ENCODE measurements at places on chromosomes 7 and 10.

DNA sequence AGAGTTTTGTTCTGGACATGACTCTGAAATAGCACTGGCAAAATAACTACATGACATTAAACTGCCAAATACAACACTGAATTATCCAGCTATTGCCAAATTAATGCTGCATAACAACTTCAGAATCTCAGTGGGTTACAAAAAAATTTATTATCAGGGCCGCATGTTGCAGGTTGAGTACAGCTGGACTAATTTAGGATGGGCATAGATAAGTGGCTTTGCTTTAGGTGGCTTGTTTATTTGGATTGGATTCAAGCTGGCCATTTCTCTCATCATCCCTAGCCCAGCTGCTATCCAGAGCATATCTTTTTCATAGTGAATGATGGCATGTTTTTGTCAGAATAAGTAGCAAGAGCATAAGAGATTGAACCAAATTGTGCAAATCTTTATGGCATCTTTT, 1277.1 kb downstream of the REEP3 start:
- DNase-seq, result no peak

DNA sequence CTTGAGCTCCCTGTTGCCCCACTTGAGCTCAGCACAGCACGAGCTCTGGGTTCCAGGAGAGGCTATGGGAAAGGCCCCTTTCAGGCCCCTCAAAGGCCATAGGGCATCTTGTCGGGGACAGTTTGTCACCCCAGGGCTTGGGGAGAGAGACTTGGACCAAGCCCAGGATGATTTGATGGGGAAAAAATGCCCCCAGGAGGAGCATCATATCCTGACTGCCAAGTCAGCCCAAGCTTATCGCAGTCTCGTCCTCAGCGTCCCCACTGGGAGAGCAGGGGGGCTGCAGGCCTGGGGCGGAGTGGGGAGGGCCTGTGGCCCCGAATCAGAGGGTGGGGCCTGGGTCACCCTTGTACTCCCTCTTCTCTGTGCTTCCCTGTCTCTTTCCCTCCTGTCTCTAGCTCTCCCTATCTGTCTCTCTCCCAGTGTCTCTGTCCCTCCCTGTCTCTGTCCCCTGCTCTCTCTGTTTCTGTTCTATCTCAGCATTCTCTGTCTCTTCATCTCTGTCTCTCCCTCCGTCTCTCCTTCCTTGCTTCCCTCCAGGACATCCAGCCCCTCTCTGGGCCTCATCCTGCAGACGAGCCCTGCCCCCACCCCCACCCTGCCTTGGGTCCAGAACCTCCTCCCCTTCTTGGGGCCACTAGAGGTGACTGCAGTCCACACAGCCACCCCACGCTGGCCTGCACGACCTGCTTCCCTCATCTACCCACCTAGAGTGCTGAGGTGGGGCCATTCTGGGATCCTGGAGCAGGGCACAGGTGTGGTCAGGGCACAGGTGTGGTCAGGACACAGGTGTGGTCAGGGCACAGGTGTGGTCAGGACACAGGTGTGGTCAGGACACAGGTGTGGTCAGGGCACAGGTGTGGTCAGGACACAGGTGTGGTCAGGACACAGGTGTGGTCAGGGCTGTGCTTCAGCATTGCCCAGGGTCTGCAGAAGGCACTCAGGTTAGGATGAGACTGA, 17.3 kb upstream of the GRIFIN start:
- DNase-seq, result no peak

- no peak for DNase-seq
Measured at GRCh38 chr10:1284076-1284475, 227.9 kb downstream of the WDR37 start.

DNA sequence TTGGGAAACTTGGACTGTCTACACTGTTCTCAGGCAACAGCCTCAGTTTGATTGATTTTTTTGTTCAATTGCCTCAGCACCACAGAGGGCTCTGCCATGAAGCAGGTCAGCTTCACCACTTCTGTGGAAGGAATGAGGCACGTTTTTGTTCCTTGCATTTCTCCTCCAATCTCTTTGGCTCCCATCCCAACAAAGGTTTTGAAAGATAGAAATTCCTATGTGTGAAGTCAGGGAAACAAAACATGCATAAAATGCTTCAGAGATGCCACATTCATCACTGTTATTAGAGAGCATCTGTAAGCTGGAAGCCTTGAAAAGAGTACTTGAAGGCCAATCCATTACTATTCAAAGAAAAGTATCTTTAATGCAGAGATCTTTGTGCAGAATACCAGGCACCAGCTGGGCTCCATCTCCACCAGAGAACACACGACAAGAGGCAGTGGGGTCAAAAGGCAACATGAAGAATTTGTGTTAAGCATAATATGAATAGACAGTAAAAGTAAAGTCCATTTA, 249.1 kb upstream of the LYZL1 start:
- no peak for DNase-seq

- no peak for DNase-seq
Measured at GRCh38 chr7:36157527-36158320, 4.7 kb downstream of the EEPD1 start.

DNA sequence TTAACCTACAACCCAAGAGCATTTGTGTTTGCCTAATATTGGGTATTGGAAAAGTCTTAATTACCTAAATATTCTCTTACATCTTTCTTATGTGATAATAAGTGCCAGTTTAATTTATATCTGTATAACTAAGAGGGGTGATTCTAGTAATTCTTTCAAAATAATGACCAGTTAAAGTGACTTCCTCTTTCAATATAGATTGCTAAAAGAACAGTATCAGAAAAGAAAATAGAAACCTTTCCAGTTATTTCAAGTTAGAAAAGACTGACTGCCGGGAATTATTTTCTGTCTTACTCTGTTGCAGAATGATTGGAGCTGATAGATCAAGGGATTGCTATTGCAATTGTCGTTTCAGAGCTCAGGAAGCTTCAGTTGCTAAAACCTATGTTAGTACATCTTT, 525.0 kb upstream of the SEMA3D start:
- no peak for DNase-seq

GRCh38 chr7:137084607-137085380, 216.3 kb downstream of the CHRM2 start:
- DNase-seq, result no peak

- no peak for DNase-seq
Measured at GRCh38 chr10:124875596-124875995, 66.3 kb upstream of the ZRANB1 start.

- no peak for DNase-seq
Measured at GRCh38 chr7:121388950-121389349, 7.2 kb downstream of the FAM3C start.

GRCh38 chr10:122191936-122192541, 79.1 kb upstream of the BTBD16 start:
- no peak for DNase-seq

DNA sequence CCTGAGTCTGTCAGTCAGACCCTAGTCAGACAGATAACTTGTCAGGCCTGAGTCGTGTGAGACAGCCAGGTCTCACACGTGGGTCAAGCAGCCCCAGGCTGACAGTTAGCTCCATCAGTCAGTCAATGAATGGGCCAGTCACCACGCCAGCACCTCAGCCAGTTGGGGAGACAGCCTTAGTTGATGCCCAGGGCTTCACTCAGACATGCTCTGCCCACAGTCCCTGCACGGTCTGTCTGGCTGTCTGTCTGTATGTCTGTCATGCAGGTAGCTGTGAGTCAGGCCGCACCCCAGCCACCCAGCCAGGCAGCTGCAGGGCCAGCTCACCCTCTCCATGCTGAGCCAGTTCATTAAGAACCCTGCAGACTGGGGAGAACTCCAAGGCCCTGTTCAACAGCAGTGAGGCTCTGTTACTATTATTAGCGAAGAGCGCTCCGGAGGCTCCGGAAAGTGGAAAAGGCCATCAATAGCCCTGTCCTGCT, 141.1 kb upstream of the PCBD1 start:
- no peak for DNase-seq

DNA sequence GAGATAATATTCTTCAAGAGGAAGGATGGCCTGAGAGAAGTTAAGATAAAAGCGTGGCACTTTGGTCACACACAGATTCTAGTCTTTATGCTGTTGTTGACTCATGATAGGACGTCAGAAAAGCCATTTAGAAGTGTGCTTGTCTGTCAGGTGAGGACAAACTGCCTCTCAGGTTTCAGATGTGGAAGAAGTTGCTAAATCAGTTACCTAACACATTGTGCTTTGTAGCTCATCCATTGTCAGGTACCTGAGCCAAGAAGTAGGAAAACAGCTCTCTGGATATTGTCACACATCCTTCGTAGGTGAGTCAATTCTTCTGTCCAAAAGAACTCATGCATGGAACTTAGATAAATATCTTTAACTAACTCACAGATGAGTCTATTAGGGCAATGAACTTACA, 49.5 kb upstream of the PHYHIPL start:
- DNase-seq, result no peak

GRCh38 chr7:139651308-139651707, 126.5 kb downstream of the HIPK2 start:
- DNase-seq, result no peak

DNA sequence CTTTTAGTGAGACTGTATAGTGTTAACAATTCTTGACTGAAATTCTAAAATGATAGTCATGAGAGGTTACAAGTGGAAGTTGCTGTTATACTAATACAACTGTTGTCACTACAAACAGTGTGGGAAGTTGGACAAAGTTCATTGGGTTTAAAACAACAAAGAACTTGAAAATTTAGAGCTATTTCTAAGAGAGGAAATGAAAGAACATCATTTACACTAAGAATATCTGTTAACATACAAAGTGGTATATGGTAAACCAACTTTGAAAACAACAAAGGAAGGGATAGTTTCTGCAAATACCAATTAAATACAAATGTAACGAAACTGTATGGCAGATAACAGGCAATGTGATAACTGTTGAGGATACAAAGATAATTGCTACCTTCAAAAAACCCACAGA, 11.6 kb downstream of the MTPN start:
- no peak for DNase-seq

DNA sequence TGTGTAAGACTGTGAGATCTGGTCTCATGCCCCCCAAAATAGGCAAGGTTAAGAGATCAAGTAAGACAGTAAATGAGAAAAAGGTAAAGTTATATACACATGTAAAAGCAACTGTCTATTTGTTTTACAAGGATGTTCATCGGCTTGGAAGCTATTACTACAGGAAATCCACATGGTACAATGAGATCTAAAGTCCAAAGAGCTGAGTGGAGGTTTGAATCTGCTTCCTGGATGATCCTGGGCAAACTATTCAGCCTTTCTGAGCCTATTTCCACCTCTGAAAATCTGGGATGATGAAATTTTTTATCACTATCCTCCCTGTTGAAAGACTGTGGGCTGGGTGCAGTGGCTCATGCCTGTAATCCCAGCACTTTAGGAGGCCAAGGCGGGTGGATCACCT, 123.0 kb downstream of the IDE start:
- no peak for DNase-seq

DNA sequence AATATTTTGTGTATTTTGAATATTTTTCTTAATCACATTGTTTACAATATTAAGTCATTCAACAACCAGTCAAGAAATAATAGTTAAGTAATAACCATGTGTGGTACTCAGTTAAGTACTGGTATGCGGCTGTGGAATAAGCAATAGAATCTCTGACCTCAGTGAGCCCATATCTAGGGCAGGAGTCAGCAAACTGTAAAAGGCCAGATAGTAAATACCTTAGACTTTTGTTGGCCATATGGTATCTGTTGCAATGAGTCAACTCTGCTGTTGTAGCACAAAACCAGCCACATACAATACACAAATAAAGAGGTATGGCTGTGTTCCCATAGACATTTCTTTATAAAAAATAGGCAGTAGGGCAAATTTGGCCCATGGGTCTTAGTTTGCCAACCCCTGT, 311.6 kb upstream of the SEMA3A start:
- DNase-seq, result no peak

DNA sequence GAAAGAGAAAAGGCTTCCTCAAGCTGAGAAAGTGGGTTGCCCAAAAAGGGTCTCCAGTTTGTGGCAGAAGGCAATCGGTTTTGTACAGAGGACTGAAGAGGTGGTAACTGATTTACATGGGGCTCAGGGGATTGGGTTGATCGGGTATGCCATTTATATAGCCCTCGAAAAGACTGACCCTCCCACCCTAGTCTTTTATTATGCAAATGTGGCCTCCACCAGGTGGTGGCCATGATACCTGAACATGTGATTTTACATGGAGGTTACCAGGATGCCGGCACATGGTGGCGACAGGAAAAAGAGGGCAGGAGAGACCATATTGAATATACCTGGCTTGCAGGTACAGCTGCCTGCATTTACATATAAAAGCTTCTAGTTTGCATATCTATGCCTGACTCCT, 36.7 kb downstream of the ATE1 start:
- DNase-seq, result no peak

- DNase-seq, result no peak
Measured at GRCh38 chr7:107065929-107066247, 21.4 kb downstream of the PRKAR2B start.

DNA sequence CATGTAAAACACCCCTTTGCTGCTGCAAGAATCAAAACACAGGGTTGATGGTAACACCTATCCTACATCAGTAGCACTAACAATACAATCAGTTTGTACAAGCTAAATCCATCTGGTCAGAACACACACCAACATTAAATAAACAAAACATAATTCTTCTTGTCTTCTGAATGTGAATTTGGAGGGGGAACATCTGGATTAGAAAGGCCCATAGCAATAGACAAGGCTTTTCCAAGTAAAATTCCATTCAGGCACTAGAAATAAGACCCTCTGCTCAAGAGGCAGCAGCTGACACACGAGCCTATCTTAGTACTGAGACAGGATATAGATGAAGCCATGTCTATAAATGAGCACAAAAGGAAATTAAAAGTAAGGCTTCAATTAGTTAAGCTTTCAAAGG, 839.9 kb upstream of the LRRTM3 start:
- no peak for DNase-seq

DNA sequence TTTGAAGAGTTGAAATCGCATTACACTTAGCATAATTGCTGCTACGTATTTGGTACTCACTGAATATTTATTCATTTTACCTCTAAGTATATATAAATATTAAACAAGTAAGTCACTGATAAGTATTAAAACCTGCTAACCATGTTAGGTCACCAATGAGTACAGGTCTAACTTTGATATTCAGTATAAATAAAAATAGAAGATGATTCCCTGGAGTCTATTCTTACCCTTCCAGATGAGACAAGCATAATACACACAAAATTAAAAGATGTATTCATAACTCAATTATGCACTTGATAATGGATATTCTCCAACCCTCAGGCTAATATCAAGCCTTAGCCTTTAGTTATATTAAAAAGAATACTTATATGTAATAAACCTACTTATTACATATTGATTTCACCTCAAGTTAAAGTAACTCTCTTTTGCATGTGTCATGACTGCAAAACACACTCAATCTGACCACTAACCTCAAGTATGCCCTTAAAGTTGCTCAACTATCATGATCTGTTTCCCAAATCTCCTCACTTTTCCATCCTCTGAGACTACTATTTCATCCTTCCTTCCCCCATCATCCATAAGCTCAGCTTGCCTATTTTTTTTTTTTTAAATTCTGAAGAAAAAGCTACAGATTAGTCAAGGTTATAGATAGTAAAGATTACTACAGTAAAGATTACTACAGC, 46.8 kb downstream of the IPMK start:
- DNase-seq, result no peak

DNA sequence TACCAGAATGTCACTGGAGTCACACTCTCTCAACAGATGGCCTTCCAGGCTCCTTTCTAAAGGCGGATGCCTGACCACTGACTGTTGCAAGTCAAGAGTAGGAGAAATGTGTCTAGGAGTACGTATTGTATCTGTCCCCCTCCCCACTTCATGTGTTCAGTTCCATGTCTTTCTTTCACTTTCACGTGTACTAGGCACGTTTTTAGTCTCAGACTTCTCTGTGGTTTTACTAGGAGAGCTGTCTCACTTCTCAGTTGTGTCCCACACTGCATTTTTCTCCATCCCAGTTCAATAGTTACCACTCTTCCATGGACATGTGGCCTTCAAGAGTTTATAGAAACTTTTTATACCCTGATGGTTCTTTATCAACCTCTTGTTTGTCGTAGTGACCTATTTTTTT, 893.0 kb downstream of the NRG3 start:
- DNase-seq, result no peak
